Muscle of arm (tissue), 14 donors: ENCODE measurements at places on chromosomes 12 and 14.

DNA sequence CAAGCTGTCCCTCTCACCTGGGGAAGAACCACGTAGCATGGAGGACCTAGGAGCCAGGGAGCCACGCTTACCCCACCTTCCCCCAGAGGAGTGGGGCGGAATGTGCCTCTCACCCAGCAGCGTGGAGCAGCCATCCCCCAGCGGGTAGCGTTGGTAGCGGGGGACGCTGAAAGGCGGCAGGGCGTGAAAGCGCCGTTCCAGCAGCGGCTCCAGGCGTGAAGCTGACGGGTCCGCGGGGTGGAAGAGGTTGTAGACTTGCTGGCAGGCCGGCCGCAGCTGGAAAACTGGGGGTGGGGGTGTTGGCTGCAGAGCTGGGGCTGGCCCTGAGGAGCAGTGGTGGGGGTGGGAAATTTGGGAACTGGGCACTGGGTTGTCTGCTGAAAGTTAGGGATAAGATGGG is 11.9 kb downstream of the ARL6IP4 start:
- DNase-seq: no peak

GRCh38 chr14:23067847-23068788 is 10.8 kb upstream of the CDH24 start:
- no peak for DNase-seq

DNA sequence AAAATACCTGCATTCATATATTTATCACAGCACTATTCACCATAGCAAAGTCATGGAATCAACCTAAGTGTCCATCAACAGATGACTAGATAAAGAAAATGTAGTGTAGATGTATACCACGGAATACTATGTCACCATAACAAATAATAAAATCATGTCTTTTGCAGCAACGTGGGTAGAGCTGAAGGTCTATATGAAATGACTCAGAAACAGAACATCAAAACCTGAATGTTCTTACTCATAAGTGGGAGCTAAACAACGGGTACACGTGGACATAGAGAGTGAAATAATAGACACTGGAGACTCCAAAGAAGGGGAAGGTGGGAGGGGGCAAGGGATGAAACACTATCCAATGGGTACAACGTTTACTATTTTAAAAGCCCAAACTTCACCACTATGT is 37.9 kb downstream of the SLC38A1 start:
- DNase-seq: no peak

DNA sequence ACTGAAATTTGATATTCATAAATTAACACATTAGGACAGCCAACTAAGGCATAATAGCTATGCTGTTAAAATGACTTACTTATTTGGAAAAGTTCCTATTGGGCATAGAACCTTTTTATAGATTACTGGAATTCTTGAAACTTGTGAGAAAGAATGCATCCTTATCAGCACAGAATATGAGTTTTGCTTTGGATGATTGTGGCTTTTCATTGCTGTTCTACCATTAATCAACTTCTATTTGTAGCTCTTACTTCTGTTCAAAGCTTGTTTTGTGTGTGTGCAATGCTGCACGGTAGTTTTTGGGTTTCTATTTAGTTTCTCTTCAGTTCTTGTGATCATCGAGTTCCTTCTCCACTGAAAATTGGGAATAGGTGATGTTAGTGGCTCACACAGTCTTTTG is 152.4 kb upstream of the PELI2 start:
- no peak for DNase-seq

DNA sequence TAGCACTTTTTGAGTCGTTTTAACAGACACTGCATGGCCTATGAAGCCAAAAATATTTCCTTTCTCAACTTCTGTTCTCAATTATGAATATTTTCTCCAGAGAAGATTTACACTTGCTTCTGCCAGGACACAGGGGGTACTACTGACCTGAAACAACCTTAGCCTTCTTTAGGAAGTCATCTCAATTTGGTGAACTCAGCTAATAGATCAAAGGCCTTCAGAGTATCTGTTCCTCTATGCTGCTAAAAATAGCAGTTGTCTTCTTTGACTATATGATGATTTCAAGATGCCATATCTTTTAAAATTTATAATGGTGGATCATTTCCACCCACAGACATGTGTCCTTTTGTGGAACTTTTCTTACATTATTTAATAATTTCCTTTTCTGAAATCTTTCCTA is 14.0 kb upstream of the NDUFA12 start:
- DNase-seq: no peak

GRCh38 chr12:117872546-117873169 is 96.1 kb downstream of the KSR2 start:
- DNase-seq: no peak

DNA sequence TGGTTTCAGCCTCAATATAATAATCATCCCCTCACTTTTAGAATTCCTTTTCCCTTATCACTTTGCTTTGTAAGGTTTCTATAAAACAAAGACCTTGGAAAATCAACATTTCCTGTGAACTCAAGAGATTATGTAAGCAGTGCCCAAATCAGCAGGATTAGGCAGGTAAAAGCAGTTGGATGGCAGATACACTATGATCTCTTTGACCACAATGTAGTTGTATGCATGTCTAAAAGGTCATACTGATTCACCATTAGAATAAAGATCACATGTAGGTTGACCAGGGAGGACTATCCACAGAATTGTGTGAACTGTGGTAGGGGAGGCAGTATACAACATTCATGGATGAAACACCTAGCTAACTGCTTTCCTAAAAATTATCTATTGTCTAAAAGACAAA is 57.5 kb downstream of the DENND5B start:
- DNase-seq: no peak

DNA sequence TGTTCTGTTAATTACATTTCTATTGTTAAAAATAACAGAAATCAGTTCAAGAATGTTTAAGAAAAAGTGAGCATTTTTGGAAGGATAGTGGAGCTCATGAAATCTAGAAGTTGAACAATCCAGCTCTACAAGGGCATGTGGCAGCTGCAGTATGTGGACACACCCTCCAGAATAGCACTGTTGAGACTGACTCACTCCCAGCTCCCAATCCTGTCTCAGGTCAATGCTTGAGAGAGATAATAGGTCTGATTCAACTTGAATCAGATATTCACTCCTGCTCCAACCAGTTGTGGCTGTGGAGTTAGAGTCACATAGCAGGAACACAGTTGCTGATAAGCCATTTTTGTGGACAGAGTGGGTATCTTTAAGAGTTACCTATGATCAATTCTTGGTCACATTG is 113.0 kb upstream of the NTF3 start:
- no peak for DNase-seq

- DNase-seq: no peak
Observed at GRCh38 chr14:89317051-89317691, 99.9 kb downstream of the FOXN3 start.

- DNase-seq: no peak
Observed at GRCh38 chr12:47131011-47131410, 51.3 kb upstream of the AMIGO2 start.

DNA sequence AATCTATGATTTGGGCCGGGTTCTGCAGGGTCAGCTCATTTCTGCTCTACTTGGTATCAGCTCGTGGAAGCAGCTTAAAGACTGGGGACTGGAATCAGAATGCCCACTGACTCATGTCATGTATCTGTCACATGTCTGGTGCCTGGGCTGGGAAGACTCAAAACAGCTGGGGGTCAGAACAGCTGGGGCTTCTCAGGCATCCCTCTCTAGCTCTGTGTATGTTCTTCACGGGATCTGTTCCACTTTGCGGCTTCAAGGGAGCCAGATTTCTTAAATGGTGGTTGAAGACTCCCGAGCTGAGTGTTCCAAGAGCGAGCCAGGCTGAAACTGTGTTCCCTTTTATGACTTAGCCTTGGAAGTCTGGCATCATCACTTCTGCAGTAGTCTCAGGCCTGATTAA is 11.9 kb downstream of the AEBP2 start:
- no peak for DNase-seq

DNA sequence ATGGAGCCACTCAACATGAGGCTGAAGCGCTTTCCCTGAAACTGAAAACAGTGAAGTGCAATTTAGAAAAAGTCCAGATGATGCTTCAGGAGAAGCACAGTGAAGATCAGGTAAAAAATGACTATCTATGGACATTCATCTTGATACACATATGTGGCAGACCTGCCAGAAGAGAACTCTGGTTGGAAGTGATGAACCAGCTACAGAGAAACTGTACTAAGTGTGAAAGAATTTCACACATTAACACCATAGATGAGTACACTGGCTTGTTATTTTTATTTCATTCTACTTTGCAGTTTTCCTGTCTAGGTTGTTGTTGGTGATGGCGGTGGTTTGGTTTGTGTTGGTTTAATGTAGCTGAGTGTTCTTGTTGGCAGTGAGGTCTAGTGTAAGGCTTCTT is 174.7 kb downstream of the ESR2 start:
- DNase-seq: no peak

GRCh38 chr12:59010118-59010517 is 89.8 kb upstream of the LRIG3 start:
- DNase-seq: peak; percentile 58

GRCh38 chr12:7108796-7109571 is at the start of gene C1RL:
C1RL (minus strand) TSS chr12:7109214; CDS start chr12:7109180, 34 bp downstream.
- DNase-seq: peak; percentile 91

GRCh38 chr12:108820707-108821406 is 36.5 kb downstream of the SSH1 start:
- no peak for DNase-seq

GRCh38 chr12:17304503-17305347 is 698.8 kb upstream of the LMO3 start:
- no peak for DNase-seq

GRCh38 chr12:121223292-121224285 is 13.7 kb downstream of the P2RX4 start:
- no peak for DNase-seq

DNA sequence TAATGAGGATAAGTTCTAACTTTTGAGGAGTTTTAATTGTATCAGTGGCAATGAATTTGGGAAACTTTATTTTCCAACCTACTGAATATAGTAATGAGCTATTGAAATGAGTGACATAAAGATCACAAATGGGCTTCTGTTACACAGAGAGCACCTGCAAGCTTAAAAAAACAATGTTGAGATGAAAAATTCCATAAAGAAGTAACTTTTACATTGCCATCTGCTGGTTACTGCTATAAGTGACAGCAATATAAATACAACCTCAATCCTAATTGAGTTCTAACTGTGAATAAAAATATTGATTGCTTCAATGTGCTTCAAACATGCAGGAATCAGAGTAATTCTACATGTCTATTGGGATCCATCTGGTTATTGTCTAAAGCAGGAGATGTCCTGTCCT is 14.2 kb downstream of the WIF1 start:
- DNase-seq: no peak

DNA sequence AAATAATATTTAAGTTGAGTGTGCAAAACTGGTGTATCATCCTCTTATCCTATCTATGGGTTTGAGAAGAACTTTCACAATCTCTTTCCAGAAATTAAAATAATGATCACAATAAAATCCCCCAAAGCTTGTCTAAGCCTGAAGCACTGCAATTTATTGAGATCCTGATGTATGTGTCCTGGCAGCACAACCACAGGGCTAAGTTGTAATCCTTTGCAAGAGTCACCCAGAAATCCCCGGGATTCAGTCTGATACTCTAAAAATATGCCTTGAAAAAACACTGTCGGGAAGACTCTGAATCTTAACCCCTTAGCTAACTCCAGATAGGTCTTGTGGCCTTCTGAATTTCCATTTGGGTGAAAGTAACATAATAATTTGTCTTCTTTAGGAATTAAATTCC is 40.3 kb upstream of the STXBP6 start:
- DNase-seq: no peak

GRCh38 chr14:74427651-74428050 is 1.6 kb upstream of the SYNDIG1L start:
- no peak for DNase-seq

DNA sequence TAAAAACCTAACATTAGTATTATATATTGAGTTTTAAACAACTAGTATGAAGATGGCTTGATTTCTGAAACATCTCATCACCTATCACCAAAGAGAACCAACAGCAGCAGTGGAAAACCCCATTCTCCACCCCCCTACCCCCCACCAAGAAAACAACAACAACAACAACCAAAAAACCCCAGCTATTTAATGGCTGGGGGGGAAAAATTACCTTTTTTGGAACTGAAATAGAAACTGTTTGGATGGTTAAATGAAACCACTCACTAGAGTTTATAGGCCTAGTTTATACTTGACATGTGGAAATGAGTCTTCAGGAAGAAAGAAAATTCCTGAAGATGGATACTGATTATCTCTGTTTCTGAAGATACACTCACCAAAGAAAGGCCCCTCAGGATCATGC is 30.3 kb downstream of the PPP2R5E start:
- no peak for DNase-seq

DNA sequence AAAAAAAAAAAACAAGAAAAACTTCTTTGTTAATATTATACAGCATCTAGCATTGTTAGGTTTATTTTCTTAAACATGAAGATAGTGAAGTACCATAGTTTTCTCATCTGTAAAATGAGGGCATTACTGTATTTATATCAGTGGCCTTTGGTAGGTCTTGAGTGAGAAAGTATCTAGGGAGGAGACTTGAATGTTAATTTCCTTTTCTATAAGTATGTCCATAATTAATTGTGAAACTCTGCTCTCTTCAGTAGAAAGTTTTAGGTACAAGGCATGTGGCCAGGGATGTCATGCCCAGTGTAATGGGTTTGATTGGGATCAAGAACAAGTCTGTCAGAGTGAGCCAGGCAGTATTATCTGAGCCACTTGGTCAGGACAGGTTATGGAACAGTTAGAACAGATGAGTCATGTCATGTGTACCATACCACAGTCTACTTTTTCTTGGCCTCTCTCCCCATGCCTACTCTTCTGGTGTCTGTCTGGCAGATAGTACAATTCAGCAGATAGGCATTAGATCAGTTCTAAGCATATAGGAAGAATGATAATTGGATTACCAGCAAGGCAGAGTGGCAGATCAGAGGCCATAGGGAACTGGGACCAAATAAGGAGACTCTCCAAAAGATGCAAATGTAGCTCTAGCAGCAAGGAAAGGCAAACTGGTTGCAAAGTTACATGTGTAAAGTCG is 30.4 kb downstream of the FBXO34 start:
- no peak for DNase-seq

DNA sequence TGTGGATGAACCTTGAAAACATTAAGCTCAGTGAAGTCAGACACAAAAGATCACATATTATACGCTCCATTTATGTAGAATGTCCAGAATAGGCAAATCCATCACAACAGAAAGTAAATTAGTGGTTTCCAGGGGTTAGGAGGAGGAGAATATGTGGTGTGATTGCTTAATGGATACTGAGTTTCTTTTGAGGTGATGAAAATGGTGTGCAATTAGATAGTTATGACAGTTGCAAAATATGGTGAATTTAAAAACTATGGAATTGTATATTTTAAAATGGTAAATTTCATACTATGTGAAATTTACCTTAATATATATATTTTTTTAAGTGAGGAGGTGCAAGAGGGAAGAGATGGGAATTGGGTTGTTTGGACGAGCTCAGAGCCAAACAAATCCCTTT is 46.3 kb upstream of the KICS2 start:
- DNase-seq: no peak

- DNase-seq: no peak
Observed at GRCh38 chr12:63782466-63782865, 2.8 kb downstream of the RXYLT1 start.

DNA sequence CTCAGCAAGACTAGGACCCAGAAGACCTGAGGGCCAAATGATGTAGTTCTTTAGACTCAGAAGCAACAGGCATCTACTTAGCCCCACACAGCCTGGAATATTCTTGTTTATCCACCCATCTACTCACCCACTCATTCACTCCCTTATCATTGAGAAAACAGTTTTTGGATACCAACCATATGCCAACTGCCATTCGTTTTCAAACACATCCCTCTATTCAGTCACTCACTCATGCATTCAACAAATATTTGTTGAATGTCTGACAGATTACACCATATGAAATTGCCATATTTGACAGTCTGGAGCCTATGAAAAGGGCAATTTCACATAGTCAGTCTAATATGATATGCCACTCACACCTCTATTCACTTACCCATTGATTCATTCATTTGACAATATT is 103.2 kb downstream of the NT5DC3 start:
- no peak for DNase-seq
